ENCODE measurements at places on chromosomes 12 and 14. TPM values are rescaled to one million over a fixed set of nuclear protein-coding genes. Genes with fewer than 3 reads are reported as not detected.

DNA sequence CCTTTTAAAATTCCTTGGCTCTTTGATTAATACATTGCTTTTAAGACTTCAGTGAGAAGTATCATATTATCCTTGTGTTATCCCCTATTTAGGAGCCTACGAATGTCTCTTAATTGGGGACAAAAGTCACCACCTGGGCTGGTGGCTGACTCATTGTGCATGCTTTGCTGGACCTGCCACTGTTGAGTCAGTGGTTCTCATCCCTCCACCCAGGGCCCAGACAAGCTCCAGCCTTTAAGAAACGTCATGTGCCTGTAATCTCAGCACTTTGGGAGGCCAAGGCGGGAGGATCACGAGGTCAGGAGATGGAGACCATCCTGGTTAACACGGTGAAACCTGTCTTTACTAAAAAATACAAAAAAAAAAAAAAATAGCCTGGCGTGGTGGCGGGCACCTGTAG lies 57.9 kb downstream of the OTX2 start:
- no peak overlapping the region for H3K27ac ChIP-seq
- DNase-seq = no peak
- no peaks in the 10 kb centered on the region for H3K36me3 ChIP-seq
- no peak overlapping the region for H3K4me3 ChIP-seq
- H3K27me3 ChIP-seq = peaks cover 16% of the 10 kb centered on the region

DNA sequence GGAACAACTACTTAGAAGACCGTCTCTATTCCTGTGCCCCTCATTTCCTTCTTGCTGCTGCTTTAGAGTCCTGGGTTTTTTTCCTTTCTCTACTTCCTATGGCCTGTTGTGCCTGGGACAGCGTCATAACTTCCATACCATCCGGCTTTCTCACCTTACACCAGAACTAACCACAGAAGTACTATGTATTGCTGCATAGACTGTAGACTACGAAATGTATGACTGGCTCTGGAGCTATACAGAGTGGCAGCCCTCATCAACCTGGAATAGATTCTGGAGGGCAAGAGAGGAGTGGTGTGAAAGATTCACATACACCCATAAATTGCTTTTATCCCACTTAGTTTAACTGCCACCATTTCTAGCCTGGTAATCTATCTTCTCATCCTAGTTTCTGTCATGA lies 16.9 kb upstream of the SRP54 start:
- peaks cover 6% of the 10 kb centered on the region for H3K4me1 ChIP-seq
- no peak overlapping the region for H3K4me3 ChIP-seq
- no peak overlapping the region for H3K27ac ChIP-seq
- no peaks in the 10 kb centered on the region for H3K27me3 ChIP-seq
- H3K36me3 ChIP-seq = peaks cover 29% of the 10 kb centered on the region
- DNase-seq = no peak

GRCh38 chr12:12992418-12993130 lies 7.5 kb downstream of the HEBP1 start:
- peaks cover 19% of the 10 kb centered on the region for H3K4me1 ChIP-seq
- H3K4me3 ChIP-seq = no peak overlapping the region
- H3K36me3 ChIP-seq = no peaks in the 10 kb centered on the region
- no peaks in the 10 kb centered on the region for H3K27me3 ChIP-seq

DNA sequence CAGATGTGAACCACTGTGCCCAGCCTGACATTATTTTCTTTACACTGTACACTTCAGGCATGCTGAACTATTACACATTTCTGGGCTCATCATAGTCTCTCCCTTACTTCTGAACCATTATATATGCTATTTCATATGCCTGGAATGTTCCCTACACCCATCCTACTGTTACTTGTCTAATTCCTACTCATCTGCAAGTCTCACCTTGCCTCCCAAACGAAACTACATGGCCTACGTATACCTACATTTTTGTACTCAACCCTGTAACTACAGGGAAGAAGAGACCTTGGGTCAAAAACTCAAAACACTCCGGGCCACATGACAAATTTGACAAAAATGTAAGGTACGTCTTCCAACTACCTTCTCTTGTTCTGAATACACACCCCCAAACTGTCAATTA lies 9.5 kb upstream of the EEA1 start:
- DNase-seq = no peak
- H3K27me3 ChIP-seq = no peaks in the 10 kb centered on the region
- no peak overlapping the region for H3K27ac ChIP-seq
- H3K36me3 ChIP-seq = no peaks in the 10 kb centered on the region
- no peak overlapping the region for H3K4me3 ChIP-seq

GRCh38 chr12:3772380-3772779 lies 19.5 kb upstream of the CRACR2A start:
- H3K36me3 ChIP-seq = no peaks in the 10 kb centered on the region
- H3K4me1 ChIP-seq = peaks cover 12% of the 10 kb centered on the region
- DNase-seq = no peak

DNA sequence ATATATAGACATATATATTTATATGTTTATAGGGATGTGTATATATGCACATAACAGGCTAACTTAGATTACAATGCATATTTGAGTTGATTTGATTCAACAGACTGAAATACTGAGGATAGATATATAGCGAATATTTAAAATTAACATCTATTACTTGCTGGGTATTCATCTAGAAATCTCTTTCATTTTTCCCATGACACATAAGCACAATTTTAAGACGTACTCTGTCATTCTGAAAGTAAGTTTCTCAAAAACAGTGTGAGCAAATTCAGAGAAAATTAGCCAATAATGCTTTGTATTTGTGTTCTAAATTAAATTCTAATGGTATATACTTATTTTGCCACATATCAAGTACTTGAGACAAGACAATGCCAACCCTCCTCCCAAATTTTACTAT lies 907.5 kb upstream of the MDGA2 start:
- no peaks in the 10 kb centered on the region for H3K36me3 ChIP-seq
- H3K27ac ChIP-seq = no peak overlapping the region
- no peaks in the 10 kb centered on the region for H3K4me1 ChIP-seq
- H3K27me3 ChIP-seq = no peaks in the 10 kb centered on the region

DNA sequence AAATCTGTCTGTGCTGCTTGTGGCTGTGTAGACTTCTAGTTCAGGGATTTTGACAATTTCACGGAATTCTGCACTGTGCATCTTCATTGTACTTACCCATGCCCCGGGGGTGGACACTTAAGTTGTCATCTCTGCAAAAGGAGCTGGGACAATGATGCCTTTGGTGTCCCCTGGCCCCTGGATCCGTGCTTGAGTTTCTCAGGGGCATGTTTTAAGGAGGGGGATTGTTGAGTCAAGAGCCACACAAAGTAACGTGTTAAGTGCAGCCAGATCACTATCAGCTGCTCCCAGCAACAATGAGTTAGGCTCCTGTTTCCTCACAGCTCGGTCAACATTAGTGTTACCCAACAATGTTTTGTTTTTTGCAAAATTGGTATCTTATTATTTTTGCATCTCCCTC lies 305.0 kb upstream of the DIO3 start:
- peaks cover 3% of the 10 kb centered on the region for H3K4me1 ChIP-seq
- no peak for DNase-seq
- no peaks in the 10 kb centered on the region for H3K36me3 ChIP-seq
- H3K27me3 ChIP-seq = peaks cover 4% of the 10 kb centered on the region

- no peak overlapping the region for H3K4me3 ChIP-seq
- no peaks in the 10 kb centered on the region for H3K27me3 ChIP-seq
- no peaks in the 10 kb centered on the region for H3K36me3 ChIP-seq
These were observed 502.3 kb upstream of the FOXG1 start for GRCh38 chr14:28264306-28264705.

ERP27 gene
- total RNA-seq = 8.3 TPM

- H3K36me3 ChIP-seq = no peaks in the 10 kb centered on the region
- H3K27me3 ChIP-seq = peaks cover 45% of the 10 kb centered on the region
- no peaks in the 10 kb centered on the region for H3K4me1 ChIP-seq
- H3K4me3 ChIP-seq = no peak overlapping the region
- no peak overlapping the region for H3K27ac ChIP-seq
These were observed 149.2 kb downstream of the PHLDA1 start for GRCh38 chr12:75882421-75882820.

OR4K2 gene
- not detected for total RNA-seq

DNA sequence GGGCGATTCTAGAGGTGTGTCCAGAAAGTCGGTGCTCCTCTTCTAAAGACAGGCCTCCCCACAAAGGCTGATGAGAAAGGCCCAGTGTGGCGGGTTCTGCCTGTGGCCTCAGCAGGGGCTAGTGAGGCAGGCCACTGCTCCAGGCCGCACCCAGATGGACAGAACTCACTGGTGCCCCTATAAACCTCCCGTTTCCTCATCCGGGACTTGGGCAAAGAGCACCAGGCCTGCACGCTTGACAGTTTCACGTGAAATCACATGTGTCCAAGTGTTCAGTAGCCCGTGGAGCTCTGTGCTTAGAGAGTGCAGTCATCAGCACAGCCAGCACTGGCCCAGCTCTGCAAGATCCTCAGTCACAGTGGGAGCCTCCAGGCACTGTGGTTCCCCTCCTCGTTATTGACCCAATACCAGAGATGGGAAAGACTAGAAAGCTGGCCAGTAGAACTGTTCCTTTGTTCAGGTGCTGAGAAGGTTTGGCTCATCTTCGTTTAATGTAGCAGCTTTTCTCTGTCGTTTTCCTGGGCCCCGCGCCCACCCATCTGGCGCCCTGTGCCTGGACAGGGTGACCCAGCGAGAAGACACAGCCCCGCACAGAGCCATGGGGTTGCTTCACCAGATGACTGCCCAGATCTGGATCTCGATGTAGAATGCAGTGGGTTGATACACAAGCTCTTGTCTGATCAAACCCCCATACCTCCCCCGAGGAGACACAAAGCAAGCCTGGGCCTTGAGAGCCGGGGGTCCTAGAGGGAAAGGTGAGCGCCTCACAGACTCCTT lies 26.3 kb downstream of the IL31 start:
- H3K4me3 ChIP-seq = no peak overlapping the region
- H3K27me3 ChIP-seq = peaks cover 3% of the 10 kb centered on the region
- H3K36me3 ChIP-seq = peaks cover 4% of the 10 kb centered on the region
- no peaks in the 10 kb centered on the region for H3K4me1 ChIP-seq
- H3K27ac ChIP-seq = no peak overlapping the region
- no peak for DNase-seq

DNA sequence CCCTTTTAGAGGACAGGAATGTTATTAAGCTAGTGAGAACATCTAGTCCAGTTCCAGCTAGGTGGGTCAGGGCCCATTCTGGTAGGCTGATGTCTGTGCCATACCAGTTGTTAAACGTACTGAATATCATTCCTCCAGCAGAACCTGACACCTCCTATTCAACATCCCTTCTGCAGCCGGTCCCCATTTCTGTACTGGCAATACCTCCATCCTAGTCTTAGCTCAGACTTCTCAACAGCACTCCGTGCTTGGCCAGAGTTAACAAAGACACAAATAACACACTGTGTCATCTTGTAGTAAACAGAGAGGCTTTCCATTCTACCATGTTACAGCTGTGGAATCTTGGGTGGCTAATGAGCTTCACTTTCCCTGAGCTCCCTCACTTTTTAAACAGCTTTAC lies 94.3 kb upstream of the PDE3A start:
- H3K4me1 ChIP-seq = no peaks in the 10 kb centered on the region
- H3K27ac ChIP-seq = no peak overlapping the region
- no peaks in the 10 kb centered on the region for H3K36me3 ChIP-seq
- H3K27me3 ChIP-seq = no peaks in the 10 kb centered on the region
- H3K4me3 ChIP-seq = no peak overlapping the region

CCDC38 gene
- not detected for total RNA-seq

PLEKHG7 gene
- not detected for total RNA-seq

- no peaks in the 10 kb centered on the region for H3K4me1 ChIP-seq
- H3K36me3 ChIP-seq = no peaks in the 10 kb centered on the region
- no peaks in the 10 kb centered on the region for H3K27me3 ChIP-seq
- DNase-seq = no peak
- no peak overlapping the region for H3K27ac ChIP-seq
- no peak overlapping the region for H3K4me3 ChIP-seq
These were observed 158.3 kb downstream of the SEC23A start for GRCh38 chr14:38944691-38945090.

TAS2R14 gene
- 2.1 TPM for total RNA-seq

HNRNPA1 gene
- total RNA-seq = 1,432 TPM

GRCh38 chr12:50637870-50638481 lies 125.9 kb upstream of the ATF1 start:
- H3K4me1 ChIP-seq = peaks cover 47% of the 10 kb centered on the region
- no peak overlapping the region for H3K4me3 ChIP-seq
- H3K36me3 ChIP-seq = peaks cover 21% of the 10 kb centered on the region
- peak overlapping the region; percentile 21 for H3K27ac ChIP-seq
- no peaks in the 10 kb centered on the region for H3K27me3 ChIP-seq
- DNase-seq = no peak

ACAD10 gene
- 30.8 TPM for total RNA-seq

DNA sequence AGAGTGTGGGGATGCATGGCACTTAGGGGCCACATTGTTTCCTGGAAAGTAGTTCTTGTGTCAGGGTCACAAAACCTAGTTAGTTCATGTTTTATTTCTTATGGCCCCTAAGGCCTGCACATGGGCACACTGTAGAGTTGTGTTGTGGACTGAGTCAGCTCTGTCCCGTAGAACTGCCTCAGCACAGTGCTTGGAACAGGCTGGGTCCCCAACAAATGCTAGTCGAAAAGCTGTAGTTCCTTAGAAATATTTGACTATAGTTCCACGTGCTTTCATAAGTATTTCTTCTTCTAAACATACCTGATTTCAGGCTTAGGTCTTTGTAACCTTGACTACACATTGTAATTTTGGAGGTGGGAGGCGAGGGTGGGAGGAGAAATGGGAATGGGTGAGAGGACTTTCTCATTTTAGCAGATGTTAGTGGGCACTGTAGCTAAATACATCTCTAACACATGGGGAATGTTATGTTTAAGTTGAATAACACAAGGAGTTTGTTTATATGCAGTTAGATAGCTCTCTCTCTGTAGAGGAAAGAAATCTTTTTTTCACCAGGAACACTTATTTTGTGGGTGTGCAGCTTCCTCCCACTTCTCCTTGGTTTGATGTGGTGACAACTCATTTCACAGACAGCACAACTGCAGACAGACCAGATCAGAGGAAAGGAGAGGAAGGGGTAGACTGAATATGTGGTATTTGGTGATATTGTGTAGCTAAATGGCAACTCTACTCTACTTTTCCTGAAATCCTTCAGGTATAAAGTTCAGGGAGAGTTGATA lies 39.5 kb upstream of the DACT1 start:
- H3K4me1 ChIP-seq = peaks cover 37% of the 10 kb centered on the region
- H3K27me3 ChIP-seq = peaks cover 5% of the 10 kb centered on the region
- no peak overlapping the region for H3K27ac ChIP-seq

IL22 gene
- 0.69 TPM for total RNA-seq

DNA sequence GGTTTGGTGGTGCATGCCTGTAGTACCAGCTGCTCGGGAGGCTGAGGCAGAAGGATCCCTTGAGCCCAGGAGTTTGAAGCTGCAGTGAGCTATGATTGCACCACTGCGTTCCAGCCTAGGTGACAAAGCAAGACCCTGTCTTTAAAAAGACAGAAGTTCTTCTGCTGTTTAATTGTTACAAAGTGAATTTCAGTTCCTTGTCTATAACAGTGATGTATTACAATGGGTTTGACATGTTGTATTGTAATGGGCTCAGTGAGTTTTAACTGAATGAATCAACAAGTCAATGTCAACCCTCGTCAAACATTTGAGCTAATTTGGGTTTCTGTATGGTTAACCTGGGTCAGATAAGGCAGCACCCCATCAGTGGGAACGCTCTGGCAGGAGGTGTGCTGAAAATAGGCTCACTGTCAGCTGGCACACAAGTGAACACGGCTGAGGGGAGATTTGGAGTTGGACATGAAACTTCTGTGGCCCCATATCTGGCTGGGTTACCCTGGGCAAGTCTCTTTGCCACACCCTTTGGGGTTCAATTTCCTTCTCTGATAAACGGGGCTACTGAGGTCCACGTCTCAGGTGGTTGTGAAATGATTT lies 14.0 kb upstream of the TRPV4 start:
- H3K36me3 ChIP-seq = no peaks in the 10 kb centered on the region
- no peaks in the 10 kb centered on the region for H3K27me3 ChIP-seq
- no peak for DNase-seq
- H3K4me3 ChIP-seq = no peak overlapping the region

GRCh38 chr14:102317564-102318248 lies 1.8 kb upstream of the ZNF839 start:
- peak; percentile 44 for DNase-seq
- peak overlapping the region; percentile 91 for H3K27ac ChIP-seq
- H3K4me1 ChIP-seq = peaks cover 73% of the 10 kb centered on the region
- H3K36me3 ChIP-seq = no peaks in the 10 kb centered on the region
- H3K4me3 ChIP-seq = peak overlapping the region; percentile 84
- no peaks in the 10 kb centered on the region for H3K27me3 ChIP-seq

Data from activated CD4-positive, alpha-beta T cell treated with anti-CD3 and anti-CD28 coated beads, Interleukin-2, amount 10 ng/mL, durations not matched to agents 7 days and 5 days (primary cell).